AG04450 (cell line): ENCODE measurements at places on chromosomes 11 and 22.
A peak's percentile ranks its signal among the peaks of the same experiment; 100 is the strongest.

GRCh38 chr11:1267441-1268100, 41.9 kb downstream of the TOLLIP start:
- no peak for DNase-seq

DNA sequence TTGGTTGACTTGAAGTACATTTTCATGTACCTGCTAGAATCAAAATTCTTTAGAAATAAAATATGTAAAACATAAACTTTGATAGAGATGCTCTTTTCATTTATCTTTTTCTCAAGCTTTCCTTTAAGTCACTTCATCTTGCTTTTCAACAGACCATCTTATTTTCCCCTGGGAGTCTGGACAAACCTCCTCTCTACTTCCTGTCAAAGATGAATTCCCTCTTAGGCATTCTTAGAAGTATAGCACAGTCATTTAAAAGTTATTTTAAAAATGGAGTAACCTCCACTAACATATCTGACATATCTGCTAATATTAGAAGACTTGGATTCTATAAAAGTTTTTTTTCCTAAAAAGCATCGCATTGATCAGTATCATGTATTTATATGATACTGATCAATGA, 84.8 kb upstream of the PAX6 start:
- DNase-seq = no peak

- DNase-seq = no peak
Observed at GRCh38 chr22:39283322-39284141, 35.9 kb downstream of the RPL3 start.

GRCh38 chr22:29702931-29703501, 16.8 kb upstream of the CABP7 start:
- DNase-seq = no peak

- no peak for DNase-seq
Observed at GRCh38 chr11:21921151-21921550, 271.7 kb upstream of the ANO5 start.

GRCh38 chr11:69010964-69011623, 2.0 kb downstream of the MRGPRF start:
- DNase-seq = no peak

GRCh38 chr11:122215244-122215992, 99.4 kb upstream of the BLID start:
- peak; percentile 94 for DNase-seq

DNA sequence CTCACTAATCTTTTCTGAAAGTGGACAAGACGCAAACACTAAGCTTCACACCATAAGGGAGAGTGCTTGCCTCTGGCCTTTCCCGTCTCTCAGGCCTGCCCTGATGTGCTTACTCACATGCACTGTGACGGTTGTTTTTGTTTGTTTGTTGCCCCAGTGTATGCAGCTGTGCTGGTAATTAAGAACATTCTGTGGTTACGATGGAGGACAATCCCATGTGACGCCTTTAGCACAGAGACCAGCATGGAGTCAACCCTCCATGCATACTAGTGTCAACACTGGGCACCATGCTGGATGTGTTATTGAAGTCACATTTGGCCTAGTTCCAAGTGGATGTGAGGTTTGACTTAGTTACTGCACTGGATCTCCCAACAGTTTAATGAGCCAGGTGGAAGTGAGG, 27.8 kb upstream of the CDON start:
- DNase-seq = no peak

DNA sequence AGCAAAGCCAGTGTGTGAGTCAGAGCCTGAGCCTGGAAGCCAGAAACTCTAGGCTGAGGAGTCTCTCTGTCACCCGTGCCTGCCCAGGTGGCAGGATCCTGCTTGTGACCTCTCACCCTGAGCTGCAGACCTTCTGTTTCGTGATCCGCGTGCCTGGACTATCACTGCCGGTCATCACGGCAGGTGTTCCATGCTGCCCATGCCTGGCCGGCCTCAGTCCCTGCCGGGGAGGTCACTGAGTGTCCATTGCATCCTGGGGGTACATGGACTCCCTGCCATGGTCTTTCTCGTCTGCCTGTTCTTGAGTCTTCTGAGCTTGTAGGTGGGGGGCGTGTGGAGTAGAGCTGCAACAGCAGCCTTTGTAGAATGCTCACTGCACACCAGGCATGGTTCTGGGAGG, 1032.4 kb downstream of the TBC1D22A start:
- DNase-seq = no peak

DNA sequence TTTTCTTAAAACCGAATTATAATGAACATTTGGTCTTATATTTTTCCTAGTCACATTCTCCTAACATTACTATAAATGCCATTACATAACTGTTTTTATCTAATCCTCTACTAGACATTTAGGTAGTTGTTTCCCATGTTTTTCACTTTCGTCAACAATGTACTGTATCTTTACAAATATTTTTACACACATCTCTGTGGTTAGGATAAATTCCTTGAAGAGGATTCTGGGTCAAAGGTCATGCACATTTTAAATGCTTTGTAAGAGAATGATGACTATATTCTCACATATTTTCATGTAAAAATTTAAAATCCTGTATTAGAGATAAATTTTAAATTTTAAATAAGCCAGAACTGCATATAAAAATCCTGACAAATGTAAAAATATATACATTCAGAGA, 61.3 kb upstream of the CLNS1A start:
- no peak for DNase-seq

- DNase-seq = no peak
Observed at GRCh38 chr22:24542641-24543040, 12.3 kb downstream of the GUCD1 start.

DNA sequence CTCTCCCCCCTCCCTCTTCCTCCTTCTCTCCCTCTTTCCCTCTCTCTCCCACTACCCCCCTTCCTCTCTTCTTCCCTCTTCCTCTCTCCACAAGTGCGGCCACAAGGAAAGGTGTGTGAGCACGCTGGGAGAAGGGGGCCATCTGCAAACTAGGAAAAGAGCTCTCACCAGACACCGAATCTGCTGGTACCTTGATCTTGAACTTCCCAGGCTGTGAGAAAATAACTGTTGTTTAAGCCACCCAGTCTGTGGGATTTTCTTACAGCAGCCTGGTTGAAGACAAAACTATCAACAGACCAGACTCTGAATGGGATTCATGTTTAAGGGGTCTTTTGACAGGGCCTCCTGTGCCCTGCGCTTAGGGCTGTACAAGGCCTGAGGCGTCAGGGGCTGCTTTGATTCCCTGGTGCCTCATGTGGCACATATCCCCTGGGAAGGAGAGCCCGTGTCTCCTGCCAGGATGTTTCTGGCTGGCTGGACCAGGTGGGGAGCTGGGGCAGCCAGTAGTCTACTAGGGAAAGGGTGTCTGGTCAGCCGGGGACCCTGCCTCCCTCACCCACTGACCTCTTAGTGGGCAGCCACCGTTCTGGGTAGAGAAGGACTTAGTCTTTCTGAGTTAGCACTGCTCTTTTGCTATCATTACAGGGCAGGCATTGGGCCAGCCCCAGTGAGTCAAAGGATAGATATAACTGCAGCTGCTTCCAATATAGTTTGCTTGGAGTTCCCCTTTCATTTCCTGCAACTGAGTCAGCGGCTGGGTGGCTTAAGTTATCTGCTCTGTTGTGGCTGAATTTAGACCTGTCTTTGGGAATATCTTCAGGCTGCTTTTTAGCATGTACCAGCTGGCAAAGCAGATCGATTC, 6.2 kb downstream of the PANX1 start:
- peak; percentile 80 for DNase-seq

DNA sequence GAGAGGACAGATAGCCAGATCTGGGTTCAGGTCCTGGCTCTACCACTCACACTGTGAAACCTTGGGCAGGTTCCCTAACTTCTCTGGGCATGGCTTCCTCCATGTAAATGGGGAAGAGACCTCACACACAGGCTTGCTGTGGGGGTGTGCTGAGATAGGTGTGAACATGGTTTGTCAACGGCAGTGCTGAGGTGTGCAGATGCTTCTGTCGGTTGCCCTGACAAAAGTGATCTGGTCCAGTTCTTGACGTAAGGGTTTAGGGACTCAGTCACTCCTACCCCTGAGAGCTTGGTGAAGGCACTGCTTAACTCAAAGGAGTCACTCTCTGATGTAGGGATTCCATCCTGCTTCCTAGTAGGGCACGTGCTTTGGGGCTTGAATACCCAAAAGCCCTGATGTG, 2.0 kb downstream of the C1QTNF4 start:
- DNase-seq = no peak

- DNase-seq = no peak
Observed at GRCh38 chr22:29130476-29130875, 57.6 kb downstream of the KREMEN1 start.

- no peak for DNase-seq
Observed at GRCh38 chr11:86775361-86775760, 25.0 kb upstream of the PRSS23 start.

DNA sequence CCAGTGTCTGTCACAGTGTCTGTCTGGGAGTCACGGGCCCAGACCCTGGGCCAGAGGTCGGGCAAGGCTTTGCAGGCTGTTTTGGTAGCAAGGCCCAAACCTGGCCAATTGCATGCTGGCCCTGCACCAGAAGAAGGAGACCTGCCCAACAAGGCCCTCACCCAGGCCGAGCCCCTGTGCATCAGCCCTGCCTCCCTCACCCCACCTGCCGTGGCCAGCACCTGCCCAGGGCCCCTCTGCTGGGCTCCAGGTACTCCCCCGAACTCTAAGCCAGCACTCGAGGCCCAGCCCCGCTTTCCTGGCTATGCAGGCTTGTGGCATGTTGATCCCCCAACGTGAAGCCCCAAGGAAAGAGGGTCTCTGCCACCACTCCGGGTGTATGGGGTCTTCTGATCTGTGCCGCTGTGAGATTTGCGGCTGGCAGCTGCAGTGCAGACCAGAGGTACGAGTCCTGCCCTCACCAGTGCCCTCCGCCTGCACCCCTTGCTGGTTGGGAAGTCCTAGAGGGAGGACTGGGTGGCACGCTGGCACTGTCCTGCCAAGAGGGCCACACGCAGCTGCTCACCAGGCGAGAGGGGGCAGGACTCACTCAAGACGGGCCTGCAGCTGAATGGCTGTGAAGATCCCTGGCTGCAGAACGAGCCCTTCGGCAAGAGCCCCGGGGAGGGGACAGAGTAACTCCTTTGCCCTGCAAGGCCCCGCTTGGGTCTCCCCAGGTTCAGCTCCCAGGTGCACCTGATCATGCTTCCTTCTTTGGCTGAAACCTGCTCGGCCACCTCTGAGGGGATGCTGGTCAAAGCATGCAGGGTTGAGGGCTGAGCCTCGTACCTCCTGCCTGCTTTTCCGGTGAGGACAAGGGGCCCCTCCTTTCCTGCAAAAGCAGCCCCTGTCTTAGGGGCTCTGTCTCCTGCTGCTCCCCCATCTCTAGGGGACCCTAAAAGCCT, 6.7 kb upstream of the SEPTIN5 start:
- no peak for DNase-seq

DNA sequence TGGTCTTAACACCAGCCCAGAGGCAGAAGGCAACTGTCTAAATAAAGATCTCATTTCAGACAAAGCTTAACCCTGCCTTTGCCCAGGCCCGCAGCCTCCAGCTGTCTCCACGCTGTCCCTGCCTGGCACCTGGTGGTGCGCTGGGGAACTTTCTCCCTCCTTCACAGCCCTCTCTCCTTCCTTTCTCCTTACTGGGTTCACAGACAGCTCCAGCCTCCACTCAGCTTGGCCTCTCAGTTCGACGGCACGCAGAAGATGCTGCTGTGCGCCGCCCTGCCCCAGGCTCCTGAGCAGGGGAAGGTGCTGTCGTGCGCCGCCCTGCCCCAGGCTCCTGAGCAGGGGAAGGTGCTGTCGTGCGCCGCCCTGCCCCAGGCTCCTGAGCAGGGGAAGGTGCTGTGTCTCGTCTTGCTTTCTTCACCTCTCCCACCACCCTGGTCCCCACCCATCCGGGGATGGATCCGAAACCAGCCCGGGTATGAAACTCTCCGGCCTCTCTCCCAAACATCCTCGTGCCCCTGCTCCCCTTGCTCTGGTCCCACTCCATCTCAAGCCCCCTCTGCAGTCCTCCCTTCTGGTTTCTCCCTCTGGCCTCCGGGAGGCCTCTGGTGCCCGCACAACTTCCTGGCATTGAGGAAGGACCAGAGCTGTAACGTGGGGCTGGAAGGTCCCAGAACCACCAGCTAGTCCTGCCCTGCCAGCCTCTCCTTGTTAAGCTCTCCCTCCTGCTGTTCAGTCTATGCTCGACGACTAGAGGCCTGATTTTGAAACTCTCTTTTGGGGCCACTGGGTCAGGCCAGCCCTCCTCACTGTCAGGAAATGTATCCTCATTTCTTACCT, 22.9 kb upstream of the JAM3 start:
- no peak for DNase-seq
